Caki2 (cell line): ENCODE measurements at places on chromosomes 1 and 21.

- DNase-seq: no peak
These were observed 673.1 kb downstream of the SMYD3 start for GRCh38 chr1:245834002-245834401.

- DNase-seq: no peak
These were observed 4.3 kb downstream of the LHX9 start for GRCh38 chr1:197921235-197922069.

- DNase-seq: no peak
These were observed 3.7 kb upstream of the PEX11B start for GRCh38 chr1:145922266-145922665.

- DNase-seq: no peak
These were observed 19.2 kb upstream of the MAGOH start for GRCh38 chr1:53257454-53258081.

DNA sequence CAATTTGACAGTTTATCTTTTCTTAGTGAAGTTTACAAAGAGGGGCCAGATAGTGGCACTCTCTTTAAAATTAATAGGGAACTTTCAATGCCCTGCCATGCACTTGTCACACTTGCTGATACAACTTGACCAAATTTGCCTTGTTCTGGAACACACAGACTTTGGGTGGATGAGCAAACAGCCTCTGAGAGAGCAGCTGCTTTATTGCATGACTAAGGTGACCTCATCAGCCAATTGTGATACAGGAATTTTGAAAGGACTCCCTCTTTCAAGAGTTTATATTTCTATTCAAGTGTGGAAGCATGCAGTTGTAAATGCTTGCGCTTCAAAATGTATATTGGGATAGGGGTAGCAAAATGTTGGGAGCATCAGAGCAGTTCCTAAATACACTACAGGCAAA is 2.1 kb upstream of the RGS1 start:
- no peak for DNase-seq

DNA sequence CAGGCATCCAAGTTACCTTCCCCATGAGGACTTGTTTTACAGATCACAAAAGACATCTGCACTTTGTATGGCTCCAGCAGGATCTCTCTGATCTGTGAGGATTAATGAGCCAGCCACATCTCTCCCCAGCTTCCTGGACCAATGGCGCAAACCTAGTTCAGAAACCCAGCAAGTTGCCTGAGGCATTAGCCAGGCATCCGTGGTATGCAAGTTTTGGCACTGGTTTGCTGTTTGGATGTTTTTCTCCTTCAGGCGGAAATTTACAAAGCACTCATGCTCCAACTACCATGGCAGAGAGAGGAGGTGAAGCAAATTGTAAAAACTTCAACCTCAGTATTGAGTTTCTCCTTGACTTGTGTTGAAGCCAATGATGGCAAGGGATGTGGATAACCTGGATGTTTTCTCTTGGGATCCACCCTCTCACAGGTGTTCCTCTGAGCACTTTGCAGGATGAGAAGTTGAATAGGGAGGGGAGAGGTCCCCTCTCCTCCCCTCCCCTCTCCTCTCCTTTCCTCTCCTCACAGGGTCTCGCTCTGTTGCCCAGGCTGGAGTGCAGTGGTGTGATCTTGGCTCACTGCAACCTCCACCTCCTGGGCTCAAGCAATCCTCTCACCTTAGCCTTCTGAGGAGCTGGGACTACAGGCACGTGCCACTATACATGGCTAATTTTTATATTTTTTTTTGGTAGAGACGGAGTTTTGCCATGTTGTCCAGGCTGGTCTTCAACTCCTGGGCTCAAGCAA is 25.6 kb upstream of the ENO1 start:
- peak; percentile 94 for DNase-seq

DNA sequence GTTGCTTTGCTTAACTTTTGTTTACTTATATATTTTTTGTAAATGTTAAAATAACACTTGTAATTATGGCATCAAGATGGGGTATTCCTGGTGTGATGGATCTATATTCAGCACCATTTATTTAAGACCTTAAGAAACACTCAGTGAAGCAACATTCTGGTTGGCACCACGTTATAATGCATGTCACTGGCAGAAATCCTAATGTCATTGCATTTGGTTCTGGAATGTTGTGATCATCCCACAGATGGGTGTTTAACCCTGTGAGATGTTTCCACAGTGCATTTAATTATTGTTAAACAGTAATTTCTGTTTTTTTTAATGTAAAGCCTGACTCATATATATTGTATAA is 116.5 kb downstream of the NOS1AP start:
- no peak for DNase-seq

DNA sequence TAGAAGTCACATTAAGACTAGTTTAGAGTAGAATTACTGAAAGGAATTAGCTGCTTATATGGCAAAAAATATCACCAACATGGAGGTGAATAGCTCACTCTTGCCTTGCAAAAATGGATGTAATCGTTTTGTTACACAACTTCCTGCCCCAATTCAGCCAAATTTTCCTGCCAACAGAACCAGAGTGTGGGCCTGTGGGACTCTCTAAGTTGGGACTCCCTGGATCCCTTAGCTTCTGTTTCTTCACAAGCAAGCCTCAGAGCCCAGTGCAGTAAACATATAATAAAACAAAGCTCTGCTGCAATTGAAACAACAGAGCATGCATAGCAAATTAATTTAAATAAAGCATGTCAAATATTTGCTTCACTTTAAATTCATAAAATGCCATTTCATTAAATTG is 232.5 kb downstream of the TNR start:
- DNase-seq: no peak

GRCh38 chr1:219427403-219427802 is 185.5 kb downstream of the ZC3H11B start:
- no peak for DNase-seq

- DNase-seq: no peak
These were observed 1526.1 kb downstream of the KCNT2 start for GRCh38 chr1:195082183-195082582.

GRCh38 chr1:10585242-10585641 is 110.5 kb downstream of the PEX14 start:
- no peak for DNase-seq

GRCh38 chr1:217036757-217037156 is 313.5 kb upstream of the ESRRG start:
- no peak for DNase-seq

DNA sequence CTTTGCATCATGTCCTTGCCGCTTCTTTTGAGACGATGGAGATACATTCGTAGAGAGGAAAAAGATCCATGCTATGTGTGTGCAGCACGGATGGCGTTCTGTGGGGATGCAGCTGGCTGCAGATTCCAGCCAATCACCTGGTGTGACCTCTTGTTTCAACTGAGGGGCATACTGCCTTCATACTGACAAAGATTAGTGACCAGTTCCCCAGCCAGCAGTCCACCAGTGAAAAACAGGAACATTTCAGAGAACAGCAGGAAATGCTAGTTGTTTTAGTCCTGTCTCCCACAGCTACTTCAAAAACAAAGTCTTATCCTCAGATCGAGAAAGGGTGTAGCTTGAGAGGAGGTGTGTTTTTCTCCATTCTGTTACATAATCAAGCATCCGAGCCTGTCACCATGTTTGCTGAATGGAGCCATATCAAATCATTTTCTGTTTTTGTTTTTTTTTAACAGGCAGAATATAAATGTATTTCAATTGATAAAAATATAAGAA is 255.7 kb upstream of the FMN2 start:
- DNase-seq: no peak

- DNase-seq: no peak
These were observed 44.1 kb upstream of the CXADR start for GRCh38 chr21:17468698-17469097.

- no peak for DNase-seq
These were observed 96.1 kb downstream of the IER5 start for GRCh38 chr1:181184621-181185020.

DNA sequence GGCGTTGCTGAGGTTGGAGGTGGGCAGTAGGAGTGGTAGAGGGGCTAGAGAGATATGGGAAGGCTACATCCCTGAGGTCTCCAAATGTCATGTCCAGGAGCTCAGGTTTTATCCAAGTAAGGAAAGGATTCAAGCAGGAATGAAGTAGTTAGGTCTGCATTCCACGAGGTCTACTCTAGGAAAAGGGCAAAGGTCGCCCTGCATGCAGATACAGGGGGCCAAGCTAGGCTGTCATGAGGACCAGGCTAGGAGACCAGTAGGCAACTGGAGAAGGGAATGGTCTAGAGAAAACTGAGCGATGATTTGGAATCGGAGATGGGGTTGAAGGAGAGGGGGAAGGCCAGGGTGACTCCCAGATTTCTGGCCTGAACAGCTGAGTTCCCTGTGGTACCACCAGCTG is 48.7 kb downstream of the IRF2BP2 start:
- no peak for DNase-seq

DNA sequence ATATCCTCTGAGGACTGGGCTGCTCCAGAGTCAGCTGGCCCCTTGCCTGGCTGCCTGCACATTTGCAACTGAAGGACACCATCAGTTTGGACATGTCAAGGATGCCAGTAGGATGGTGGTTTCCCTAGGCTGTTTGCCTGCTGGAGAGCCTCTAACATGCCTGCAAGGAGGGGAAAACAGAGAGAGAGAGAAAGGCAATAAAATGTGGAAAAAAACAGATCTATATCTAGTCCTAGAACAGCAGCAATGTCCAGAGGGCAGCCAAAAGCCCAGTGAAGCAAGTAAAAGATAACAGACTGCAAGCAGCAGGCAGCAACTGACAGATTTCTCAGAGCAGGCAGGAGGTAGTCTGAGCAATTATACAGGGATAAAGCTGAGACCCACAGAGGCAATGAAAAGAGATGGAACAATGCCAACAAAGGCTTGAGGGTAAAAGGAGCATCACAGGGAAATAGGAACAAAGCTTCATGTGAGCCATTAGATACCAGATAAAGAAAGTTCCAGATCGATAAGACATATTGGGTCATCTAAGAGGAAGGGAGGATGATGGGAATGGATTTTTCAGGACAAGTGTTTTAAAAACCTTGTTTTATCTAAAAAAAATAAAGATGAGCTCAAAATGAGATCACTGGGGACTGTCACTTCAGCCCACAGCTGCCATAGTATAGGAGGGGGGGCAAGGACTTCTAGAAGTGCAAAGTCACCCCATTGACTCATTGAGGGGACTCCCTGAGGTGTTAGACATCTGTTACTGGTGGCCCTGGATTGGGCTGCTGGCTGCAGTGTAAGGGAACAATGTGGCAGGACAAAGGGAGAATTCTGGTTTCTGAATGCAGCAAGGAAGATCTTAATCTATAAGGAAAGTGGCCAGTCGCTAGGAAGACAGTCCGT is 38.6 kb upstream of the GADD45A start:
- DNase-seq: peak; percentile 76

GRCh38 chr1:174136714-174137113 is 22.6 kb upstream of the RABGAP1L start:
- no peak for DNase-seq

- DNase-seq: no peak
These were observed 24.9 kb downstream of the ATP5PF start for GRCh38 chr21:25709684-25710265.

DNA sequence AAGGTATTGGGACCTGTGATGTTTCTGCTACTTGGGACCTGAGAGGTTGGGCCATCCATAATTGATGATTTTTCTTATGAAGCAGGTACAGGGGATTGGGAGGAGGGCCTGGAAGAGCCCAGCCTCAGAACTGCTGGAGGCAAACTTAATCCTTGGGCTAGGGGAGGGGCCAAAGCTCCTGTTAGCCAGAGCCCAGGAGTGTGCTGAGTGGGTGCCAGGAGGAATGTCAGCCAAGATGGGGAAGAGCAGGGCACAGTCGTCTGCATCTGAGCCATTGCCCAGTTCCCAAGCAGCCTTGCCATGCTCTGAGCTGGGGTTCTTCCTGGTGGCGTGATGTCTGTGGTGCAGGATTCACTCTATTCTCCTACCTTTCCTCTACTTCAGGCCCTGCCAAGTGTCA is 5.8 kb downstream of the MAPKAPK2 start:
- DNase-seq: no peak

- no peak for DNase-seq
These were observed 302.6 kb upstream of the PTBP2 start for GRCh38 chr1:96418969-96419368.

- DNase-seq: peak; percentile 93
These were observed 1.1 kb upstream of the GUCA2A start for GRCh38 chr1:42165511-42166210.

DNA sequence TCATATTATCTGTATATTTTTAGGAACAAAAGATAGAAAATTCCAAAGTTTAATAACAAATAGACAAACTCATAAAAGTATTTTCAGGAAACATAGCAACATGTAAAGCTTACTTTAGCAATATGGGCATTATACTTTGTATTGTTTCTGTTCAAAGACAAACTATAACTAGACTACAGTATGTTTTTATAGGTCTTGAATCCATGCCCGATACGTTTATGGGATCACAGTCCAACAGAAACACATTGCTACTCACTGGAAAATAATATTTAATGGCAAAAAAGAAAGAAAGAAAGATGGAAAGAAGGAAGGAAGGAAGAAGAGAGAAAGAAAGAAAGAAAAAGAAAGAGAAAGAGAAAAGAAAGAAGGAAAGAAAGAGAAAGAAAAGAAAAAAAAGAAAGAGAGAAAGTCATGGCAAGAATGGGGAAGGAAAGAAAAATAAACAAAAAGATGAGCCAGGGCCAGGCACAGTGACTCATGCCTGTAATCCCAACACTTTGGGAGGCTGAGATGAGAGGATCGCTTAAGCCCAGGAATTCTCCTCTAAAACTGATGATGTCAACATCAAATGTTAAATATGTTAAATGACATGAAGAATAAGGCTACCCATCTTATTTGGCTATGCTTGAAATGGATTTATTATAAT is 32.7 kb downstream of the TM2D1 start:
- peak; percentile 60 for DNase-seq

GRCh38 chr1:209674957-209675564 is at the start of gene G0S2:
Gene G0S2, plus strand, starts transcription at chr1:209675412. Its CDS starts 273 bp downstream, at chr1:209675685.
- peak; percentile 60 for DNase-seq

GRCh38 chr1:100249155-100249536 is 488 bp downstream of the DBT start:
- no peak for DNase-seq

- DNase-seq: no peak
These were observed 228.8 kb downstream of the DISC1 start for GRCh38 chr1:231855361-231855760.

- DNase-seq: peak; percentile 61
These were observed 3.1 kb downstream of the TACSTD2 start for GRCh38 chr1:58573705-58574591.

DNA sequence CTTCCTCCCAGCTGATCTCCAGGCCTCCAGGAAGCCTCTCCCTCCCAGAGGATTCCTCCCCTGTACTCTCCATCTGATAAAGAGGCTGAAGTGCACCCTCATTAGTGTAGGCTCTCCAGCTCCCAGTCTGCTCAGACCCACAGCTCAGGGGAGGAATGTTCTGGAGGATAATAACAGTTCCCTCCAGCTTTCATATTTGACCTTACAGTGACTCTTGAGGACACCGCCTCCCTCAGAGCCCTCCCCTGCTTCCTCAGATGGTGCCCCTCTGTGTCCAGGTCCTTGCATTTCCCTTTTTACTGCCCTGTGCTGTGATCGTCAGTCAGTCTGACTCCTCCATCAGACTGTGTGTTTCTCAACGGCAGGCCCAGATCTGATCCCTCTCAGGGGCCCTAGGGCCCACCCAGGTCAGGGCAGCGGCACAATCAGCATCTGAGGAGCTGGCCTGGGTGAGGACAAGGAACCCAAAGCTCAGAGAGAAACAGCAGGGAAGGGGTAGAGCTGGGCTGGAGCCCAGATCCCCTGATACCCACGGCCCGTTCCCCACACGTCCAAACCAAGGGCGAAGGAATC is 1.1 kb upstream of the SHISAL2A start:
- DNase-seq: no peak

- no peak for DNase-seq
These were observed 58.7 kb downstream of the ACP6 start for GRCh38 chr1:147611586-147611985.
